ENCODE measurements at places on chromosomes 1 and 21. TPM values are rescaled to one million over a fixed set of nuclear protein-coding genes. Genes with fewer than 3 reads are reported as not detected.

The ISG15 gene
- 122 TPM for total RNA-seq

DNA sequence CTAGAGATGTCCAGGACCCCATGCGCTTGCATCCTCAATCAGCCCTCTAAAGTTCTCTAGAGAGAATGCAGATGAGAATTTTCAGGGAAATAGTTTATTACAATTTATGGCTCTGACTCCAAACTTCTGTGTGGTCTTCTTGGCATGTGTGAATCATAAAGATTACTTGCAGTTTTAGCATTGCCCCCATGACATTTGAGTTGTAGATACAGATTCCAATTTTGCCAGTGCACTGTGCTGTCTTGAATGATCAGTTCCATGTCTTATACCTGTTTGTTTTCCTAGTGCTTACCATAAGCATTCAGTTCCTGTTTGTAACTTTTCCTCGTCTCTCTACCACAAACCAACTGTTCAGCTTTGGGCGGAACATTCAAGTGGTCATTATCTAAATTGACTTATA lies 4.8 kb downstream of the KRTAP21-3 start:
- DNase-seq: no peak

The CFHR2 gene
- total RNA-seq: not detected

DNA sequence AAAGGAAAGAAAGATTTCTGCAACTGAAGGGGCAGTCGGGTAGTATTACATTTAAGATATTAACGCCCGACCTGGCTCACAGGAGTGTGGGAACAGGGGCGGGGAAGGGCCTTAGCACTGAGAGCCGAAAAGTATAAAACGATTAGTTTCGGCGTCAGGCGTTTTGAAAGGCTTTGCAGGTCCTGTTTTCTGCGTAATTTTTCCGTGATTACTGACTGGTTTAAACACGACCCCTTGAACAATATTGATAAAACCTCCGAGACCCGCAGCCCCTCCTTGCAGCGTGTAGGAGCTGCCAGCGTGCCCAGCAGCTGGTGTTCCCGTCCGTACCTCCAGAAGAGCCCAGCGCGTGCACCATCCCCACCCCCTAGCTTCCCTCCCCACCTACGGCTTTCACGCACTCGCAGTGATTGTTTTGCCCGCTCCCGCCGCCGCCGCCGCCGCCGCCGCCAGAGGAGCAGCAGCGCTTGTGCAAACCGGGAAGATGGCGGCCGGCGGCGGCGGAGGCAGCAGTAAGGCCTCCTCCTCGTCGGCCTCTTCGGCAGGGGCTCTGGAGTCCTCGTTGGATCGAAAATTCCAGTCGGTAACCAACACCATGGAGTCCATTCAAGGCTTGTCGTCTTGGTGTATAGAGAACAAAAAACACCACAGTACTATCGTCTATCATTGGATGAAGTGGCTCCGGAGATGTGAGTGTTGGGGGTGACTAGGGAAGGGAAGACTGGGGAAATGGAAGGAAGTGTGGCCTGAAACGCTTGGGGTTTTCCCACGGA lies 470 bp downstream of the RPRD2 start:
- DNase-seq: peak; percentile 90

The SELL gene
- total RNA-seq: 1.6 TPM

DNA sequence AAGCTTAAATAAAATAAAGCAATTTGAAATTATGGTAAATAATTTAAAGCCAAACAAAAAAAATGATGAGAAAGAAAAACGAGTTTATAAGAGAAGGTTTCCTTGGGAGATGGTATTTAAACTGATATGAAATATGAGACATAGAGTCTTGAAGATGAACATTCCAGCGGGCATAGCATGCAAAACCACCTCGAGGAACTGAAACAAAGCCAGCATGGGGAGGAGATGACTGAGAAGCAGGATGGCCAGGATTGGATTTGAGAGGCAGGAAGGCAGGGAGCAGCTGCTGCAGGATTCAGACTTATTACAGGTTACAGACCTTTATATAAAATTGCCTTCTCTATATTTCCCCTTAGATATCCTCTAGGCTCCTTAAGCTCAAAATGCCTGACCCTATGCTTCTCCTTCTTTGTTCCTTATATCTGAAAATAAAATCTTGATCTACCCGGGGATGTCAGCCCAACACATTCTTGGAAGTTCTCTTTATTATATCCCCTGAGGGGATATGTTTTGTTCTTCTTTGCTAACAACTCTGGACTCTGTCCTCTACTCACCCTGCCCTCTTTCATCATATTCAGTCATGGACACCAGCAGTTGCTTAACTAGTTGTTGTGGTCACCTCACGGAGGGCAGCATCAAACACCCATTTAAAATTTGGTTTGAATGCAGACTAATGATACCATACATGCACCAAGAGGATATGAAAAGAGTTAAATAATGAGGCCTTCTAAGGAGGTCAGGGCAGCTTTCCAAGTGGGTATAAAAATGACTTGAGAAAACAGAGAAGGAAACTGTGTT lies 719.1 kb upstream of the B3GALT2 start:
- no peak for DNase-seq

DNA sequence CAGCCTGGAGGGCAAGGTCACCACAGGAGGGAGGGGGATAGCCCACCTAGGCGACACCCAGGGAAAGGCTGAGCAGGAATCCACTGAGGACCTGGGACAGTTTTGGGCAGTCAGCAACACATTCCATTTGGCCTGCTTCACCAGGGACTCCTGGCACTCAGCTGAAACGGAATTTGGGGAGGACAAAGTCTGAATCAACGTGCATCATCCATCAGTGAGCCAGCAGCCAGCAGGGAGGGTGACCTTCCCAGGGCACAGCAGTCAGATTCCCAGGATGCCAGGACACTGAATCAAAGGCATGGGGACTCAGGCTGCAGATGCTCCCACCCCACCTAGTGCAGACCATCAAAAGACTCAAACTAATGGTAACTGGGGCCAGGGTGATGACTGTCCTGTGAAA lies 4.6 kb downstream of the SH3BP5L start:
- no peak for DNase-seq

The SGIP1 gene
- total RNA-seq: 48.0 TPM

The OLIG2 gene
- not detected for total RNA-seq

- DNase-seq: no peak
These were observed 61.4 kb downstream of the RNASEL start for GRCh38 chr1:182527680-182528079.

The SH2D5 gene
- total RNA-seq: under 0.01 TPM

- DNase-seq: peak; percentile 32
These were observed 657 bp upstream of the HDAC1 start for GRCh38 chr1:32291145-32291707.

The NTNG1 gene
- total RNA-seq: 0.05 TPM

DNA sequence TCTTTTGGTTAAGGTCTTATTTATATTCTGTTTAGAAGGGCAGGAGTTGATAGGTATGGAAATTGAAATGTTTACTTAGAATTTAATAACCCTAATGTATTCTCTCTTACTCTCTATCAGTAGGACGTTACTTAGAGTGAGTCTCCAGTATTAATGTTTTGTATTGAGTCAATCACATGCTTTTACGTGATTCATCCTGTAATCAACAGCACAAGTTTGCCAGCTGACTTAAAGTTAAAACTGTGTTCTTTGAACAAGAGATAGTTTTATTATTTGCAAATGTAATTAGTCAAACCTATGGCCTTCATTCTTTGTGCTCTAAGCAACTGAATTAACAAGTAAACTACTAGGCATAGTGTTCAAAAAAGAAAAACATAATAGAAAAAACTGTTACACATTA lies 57.3 kb downstream of the PKN2 start:
- DNase-seq: peak; percentile 32

GRCh38 chr1:54843449-54843848 lies 42.3 kb upstream of the TTC22 start:
- no peak for DNase-seq

DNA sequence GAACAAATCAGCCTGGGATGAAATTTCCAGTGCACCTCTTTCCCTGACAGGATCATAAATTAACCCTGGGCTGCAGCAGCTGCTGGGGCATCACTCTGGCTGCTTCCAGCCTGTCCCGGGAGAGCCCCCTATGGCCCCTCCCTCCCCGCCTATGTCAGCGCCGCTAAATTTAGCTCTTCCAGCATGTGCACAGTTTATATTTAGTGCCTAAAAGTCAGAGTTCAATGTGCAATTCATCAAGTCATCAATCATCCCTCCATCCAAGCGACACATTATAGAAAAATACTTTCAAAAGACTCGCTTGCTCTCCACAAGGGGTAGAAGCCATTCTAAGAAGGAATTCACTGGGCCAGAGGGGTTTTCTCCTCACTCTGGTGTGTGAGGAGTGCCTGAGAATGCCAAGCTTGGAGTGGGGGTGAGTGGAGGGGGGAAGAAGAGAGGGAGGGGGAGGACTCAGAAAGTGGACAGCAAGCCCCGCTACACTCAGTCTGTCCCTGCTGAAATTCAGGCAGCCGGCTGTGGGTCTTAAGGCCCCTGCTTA lies 37.4 kb downstream of the XCL1 start:
- no peak for DNase-seq

DNA sequence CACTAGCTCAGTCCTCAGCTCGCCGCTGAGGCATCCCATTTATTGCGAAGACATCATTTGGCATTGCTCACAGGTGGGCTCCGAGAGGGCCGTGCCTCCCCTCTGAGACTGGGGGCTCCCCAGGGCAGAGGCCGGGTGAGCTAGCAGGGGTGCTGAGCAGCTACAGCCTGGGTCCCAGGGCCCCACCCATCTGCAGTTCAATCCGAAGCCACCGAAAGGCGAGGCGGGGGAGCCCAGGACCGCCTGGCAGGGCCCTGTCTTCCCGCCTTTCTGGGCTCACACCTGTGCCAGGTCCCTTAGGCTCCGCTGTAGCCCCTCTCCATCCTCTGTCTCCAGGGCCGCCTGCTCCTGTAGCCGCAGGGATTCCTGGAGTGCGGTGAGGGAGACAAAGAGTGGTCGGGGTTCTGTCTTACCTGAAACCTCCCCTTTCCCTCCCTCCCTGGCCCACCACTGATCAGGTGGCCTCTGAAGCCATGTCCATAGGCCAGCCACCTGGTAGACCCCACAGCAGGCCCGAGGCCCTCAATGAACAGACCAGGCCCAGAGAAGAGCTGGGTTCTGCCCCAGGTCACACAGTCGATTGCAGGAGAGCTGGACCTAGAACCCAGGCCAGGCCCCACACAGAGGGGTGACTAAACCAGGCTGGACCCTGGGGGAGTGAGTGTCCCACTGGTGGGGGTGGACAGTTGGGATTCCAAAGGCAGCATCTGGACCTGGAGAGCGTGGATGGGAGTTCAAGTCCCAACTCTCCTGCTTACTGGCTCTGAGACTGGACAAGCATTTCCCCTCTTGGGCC lies 18.1 kb upstream of the NBPF1 start:
- DNase-seq: no peak

GRCh38 chr1:173415905-173416450 lies 61.2 kb upstream of the PRDX6 start:
- no peak for DNase-seq

DNA sequence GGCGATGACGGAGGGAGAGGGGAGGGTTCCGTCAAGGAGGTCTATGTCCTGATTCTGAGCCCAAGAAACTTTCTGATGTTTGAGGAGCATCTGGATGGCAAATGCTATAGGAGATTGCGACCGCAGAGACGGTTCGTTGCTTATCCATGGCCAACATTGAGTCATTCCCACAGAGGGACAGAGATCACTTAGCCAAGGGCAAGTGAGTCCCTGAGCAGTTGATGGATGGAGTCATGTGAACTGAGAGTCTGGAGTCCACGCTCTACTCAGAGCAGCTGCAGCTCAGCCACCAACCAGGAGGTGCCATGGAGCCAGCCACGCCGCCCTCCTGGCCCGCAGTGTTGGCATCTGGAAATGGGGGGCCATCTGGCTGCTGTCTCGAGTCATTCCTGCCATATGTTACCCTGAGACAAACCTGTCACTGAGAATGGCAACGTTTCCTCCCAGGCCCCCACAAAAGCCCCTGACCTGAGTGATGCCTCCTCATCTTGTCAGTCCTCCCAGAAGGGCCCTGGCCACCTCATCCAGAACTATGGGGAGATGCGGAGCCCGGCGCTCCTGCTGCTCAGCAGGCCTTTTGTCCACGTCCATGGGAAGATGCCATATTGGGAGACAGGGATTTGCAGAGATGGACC lies 58.6 kb downstream of the ATP5PO start:
- DNase-seq: no peak

DNA sequence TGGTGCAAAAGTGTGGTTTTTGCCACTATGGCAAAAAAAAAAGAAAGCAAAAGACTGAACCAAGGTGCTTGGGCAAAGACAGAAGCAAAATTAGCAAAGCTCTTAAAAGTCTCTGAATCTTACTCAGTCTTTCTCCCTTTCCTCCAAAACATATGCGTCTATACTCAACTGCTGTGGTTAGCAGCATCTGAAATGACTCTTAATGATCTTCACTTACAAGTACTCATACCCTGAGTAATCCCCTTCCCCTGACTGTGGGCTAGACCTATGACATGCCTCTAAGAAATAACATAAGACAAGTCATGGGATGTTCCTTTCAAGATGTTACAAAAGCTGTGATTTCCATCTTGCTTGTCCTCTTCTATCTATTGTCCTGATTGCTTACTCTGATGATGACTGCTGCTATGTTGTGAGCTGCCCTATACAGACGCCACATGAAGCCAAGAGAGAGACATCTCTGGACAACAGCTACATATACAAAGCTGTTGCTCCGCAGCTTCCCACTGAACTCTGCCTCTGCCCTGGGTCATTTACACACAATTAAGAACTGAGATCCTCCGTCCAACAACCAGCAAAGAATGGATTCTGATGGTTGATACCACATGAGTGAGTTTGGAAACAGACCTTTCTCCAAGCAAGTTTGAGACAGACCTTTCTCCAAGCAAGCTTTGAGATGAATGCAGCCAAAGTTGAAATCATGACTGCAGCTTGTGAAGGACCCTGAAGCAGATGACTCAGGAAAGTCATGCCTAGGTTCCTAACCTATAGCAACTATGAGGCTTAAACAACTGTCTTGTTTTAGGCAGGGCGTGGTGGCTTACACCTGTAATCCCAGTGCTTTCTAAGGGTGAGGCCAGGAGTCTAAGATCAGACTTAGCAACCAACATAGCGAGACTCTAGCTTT lies 55.2 kb downstream of the PUM1 start:
- DNase-seq: no peak

DNA sequence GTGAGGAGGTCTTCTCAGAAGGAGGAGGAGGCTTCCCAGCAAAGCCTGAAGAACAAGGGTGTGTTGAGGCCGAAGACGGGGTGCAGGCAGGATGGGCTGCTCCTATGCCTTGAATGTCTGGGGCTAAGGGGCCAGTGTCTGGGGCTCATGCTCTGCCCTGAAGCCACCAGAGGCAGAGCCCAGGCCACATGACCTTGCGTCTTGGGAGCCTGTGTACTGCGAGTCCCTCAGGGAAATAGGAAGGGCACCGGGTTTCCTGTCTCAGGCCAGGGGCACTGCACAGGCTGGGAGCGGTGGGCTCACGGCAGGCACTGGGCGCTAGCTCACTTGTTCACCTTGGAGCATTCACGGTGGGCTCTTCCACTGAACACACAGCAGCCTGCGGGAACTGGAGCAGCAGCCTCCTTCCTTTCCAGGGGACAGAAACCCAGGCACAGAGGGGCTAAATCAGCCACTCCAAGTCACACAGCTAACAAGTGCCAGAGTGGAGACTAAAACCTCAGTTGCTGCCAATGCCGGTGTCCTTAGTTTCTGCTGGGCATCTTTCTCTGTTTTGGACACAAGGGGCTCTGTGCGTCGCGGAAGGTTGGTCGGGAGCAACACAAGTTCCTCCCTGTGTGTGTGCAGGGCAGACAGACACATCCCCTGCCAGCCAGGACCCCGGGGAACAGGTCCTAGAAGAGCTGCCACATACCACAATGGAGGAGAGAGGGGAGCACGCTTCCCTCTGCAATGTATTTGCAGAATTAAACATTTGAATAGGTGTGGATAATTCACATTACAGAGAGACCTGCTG lies 104.8 kb upstream of the C1orf174 start:
- no peak for DNase-seq

The GJB5 gene
- not detected for total RNA-seq

GRCh38 chr1:22601610-22602009 lies 34.8 kb upstream of the C1QA start:
- no peak for DNase-seq

GRCh38 chr1:19033926-19034680 lies 77.6 kb upstream of the IFFO2 start:
- no peak for DNase-seq

All from dermis blood vessel endothelial cell (primary cell).